ENCODE measurements at places on chromosomes 6 and 20.

DNA sequence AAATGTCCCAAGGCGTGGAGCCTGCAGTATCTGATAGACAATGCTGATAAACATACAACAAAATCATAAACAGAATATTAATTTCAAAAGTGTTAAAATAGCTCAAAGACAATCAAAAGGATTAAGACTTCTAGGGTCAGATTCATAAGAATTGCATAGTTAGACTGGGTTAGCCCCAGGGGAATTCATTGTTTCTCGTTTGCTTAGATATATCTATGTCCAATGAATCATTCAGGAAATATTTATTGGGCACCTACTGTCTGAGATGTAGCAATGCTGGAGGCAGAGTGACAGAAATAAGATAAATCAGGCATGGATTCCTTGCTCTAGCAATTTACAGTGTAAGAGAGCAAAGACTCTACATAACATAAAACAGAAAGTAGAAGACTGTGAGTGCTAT, 124.4 kb upstream of the PRL start:
- no peak for DNase-seq

- no peak for DNase-seq
Measured at GRCh38 chr20:10978019-10978702, 304.4 kb upstream of the JAG1 start.

GRCh38 chr20:61422636-61423425, 170.8 kb downstream of the CDH4 start:
- DNase-seq: no peak

DNA sequence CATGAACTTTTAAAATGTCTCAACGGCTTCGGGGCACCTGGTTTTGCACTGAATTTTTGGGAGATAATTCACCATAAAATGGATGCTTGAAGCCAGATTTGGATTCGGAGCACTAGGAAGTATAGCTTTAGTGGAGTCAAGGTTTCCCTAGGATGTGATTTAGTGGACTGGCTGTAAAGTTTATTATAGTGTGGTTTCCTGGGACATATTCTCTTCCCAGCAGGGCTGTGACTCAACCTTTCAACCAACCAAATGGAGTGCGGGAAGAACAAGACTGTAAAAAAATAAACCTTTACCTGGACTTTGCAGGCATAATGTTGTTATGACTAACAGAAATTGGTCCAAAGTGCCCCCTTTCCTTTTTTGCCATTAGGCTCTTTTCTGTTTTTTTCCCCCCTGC, 327.4 kb upstream of the MAN1A1 start:
- DNase-seq: no peak

DNA sequence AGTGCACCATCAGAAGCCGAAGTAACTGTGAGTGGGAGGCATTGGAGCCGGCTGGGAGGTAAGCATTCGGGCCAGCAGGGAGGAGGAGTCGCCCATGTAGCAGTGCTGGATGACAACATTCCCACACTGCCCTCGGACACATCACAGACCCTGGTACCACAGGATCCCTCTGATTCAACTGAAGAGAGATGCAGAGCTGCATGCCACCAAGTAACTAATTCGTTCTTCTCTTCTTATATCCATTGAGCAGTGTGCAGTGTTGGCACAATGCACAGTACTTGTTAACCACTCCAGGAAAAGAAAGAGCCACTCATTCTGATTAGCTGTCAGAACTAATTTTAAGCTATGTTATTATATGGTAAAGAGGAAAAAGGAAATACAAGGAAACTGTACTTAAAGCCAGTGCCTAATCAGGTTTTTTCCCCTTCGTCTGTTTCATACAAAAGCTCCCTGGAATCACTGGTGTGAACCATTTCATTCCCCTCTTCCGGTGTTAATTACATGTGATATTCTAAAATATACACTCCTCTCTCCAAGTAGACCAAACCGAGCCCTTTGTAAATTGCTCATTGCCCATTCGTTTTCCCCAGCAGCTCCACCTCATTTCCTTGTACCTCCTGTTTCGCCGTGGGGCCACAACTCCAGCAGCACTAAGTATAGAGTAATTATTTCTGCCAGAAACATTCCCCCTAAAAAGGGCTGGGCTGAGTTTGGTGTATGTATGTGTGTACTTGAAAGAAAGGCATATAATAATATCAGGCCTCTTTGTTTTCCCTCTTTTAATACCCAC, 32.4 kb upstream of the ADTRP start:
- no peak for DNase-seq

DNA sequence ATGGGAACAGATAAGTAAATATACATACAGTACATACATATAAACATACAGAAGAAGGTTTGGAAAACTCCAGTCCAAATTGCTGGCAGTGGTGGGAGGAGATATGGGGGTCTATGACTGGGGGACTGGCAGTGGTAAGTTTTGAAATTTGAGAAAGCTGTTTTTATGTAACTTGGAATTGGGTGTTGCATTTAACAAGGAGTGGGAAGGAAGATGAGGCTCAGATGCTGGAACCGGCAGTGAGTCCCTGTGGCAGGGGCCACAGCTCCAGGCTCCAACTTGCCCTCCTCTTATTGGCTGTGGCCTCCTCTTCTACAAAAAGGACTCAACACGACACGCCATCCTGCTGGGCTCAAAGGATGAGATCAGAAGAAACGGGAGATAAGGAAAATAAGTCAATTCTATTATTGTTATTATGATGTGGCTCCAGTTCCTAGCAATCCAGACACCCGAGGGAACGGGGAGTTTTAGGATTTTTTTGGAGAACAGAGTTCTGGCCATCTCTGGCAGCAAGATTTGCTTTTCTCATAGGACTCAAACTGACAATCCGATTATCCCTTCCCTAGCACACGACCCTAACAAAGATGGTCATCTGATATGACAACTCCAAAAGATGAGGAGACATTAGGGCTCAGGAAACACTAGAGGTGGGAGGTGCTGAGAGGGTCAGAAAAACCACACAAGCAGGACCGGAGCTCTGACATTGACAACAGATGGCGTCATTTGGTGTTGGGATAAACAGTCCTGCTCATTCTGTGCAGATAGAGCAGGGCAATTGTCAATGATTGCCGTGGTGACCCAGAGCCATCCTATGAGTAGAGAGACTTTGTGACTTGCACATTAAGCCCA, 6.0 kb upstream of the TGM2 start:
- no peak for DNase-seq

Data from thoracic aorta (tissue), 2 donors.